Breast epithelium (tissue), 4 donors: ENCODE measurements at places on chromosomes 2 and 18. TPM values are rescaled to one million over a fixed set of nuclear protein-coding genes. Genes with fewer than 3 reads are reported as not detected.

The SERPINB13 gene
- not detected for total RNA-seq

The GYPC gene
- total RNA-seq = 181 TPM

The CFC1B gene
- total RNA-seq = not detected

The PLGLB2 gene
- total RNA-seq = 5.6 TPM

The MFSD2B gene
- total RNA-seq = not detected

The AMMECR1L gene
- 14.4 TPM for total RNA-seq

The BMP10 gene
- not detected for total RNA-seq

The ZNF892 gene
- 3.7 TPM for total RNA-seq

The RFX8 gene
- total RNA-seq = 0.96 TPM

The SLC8A1 gene
- 8.2 TPM for total RNA-seq

The CHRNG gene
- not detected for total RNA-seq

The MROH2A gene
- total RNA-seq = not detected

- no peaks in the 10 kb centered on the region for H3K36me3 ChIP-seq
- H3K4me3 ChIP-seq = no peak overlapping the region
- no peak for DNase-seq
- no peaks in the 10 kb centered on the region for H3K4me1 ChIP-seq
- no peaks in the 10 kb centered on the region for H3K27me3 ChIP-seq
Observed at GRCh38 chr2:181174611-181175580, 194.5 kb downstream of the UBE2E3 start.

- no peak overlapping the region for H3K27ac ChIP-seq
- DNase-seq = no peak
- no peak overlapping the region for H3K4me3 ChIP-seq
Observed at GRCh38 chr2:938181-939005, 12.3 kb upstream of the SNTG2 start.

DNA sequence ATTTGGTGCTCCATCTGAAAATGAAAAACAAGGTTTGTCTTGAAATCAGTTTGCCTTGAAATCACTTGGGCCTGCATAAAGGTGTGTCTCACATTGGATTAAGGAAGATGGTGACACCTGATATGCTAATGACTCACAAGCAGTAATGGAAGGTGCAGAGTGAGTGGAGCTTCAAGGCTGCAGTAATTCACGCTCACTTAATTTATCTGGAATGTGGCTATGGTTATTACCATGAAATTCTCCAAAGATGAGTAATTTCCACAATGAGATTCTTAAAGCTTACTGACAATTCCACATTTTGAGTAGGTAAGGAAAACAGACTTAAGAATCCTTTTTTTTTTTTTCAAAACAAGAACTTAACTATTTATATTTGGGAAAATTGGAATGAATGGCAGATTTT, 156.8 kb downstream of the PAX3 start:
- DNase-seq = no peak
- H3K36me3 ChIP-seq = no peaks in the 10 kb centered on the region
- H3K27ac ChIP-seq = no peak overlapping the region
- H3K4me1 ChIP-seq = no peaks in the 10 kb centered on the region

GRCh38 chr2:131521961-131522781, 5.5 kb upstream of the CCDC74A start:
- no peak overlapping the region for H3K27ac ChIP-seq
- no peaks in the 10 kb centered on the region for H3K27me3 ChIP-seq
- H3K36me3 ChIP-seq = no peaks in the 10 kb centered on the region

- no peak for DNase-seq
- H3K4me1 ChIP-seq = no peaks in the 10 kb centered on the region
- no peaks in the 10 kb centered on the region for H3K36me3 ChIP-seq
- no peak overlapping the region for H3K4me3 ChIP-seq
Observed at GRCh38 chr2:19020144-19021099, 338.0 kb downstream of the OSR1 start.

GRCh38 chr2:25977768-25978167, 4.5 kb downstream of the KIF3C start:
- H3K4me1 ChIP-seq = no peaks in the 10 kb centered on the region
- H3K27me3 ChIP-seq = no peaks in the 10 kb centered on the region
- no peak overlapping the region for H3K27ac ChIP-seq
- H3K4me3 ChIP-seq = no peak overlapping the region
- no peak for DNase-seq
- H3K36me3 ChIP-seq = no peaks in the 10 kb centered on the region

DNA sequence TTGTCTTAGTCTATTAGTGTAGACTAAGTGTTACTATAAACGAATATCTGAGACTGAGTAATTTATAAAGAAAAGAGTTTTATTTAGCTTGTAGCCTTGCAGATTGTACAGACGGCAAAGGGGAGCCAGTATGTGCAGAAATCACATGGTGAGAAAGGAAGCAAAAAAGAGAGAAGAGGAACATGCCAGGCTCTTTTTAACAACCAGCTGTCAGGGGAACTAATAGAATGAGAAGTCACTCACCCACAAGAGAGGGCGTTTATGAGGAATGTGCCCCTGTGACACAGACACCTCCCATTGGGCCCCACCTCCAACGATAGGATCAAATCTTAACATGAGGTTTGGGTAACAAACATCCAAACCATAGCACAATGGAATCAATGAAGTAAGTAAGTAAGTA, 20.6 kb upstream of the ZNF804A start:
- H3K4me3 ChIP-seq = no peak overlapping the region
- no peaks in the 10 kb centered on the region for H3K4me1 ChIP-seq
- no peaks in the 10 kb centered on the region for H3K27me3 ChIP-seq
- no peak overlapping the region for H3K27ac ChIP-seq
- no peaks in the 10 kb centered on the region for H3K36me3 ChIP-seq

- peaks cover 13% of the 10 kb centered on the region for H3K4me1 ChIP-seq
- H3K27me3 ChIP-seq = no peaks in the 10 kb centered on the region
- no peaks in the 10 kb centered on the region for H3K36me3 ChIP-seq
- H3K4me3 ChIP-seq = no peak overlapping the region
- no peak for DNase-seq
- H3K27ac ChIP-seq = no peak overlapping the region
Observed at GRCh38 chr2:240581811-240582210, 4.7 kb upstream of the CAPN10 start.

- no peak overlapping the region for H3K27ac ChIP-seq
Observed at GRCh38 chr18:9872823-9873222, 12.9 kb upstream of the TXNDC2 start.

DNA sequence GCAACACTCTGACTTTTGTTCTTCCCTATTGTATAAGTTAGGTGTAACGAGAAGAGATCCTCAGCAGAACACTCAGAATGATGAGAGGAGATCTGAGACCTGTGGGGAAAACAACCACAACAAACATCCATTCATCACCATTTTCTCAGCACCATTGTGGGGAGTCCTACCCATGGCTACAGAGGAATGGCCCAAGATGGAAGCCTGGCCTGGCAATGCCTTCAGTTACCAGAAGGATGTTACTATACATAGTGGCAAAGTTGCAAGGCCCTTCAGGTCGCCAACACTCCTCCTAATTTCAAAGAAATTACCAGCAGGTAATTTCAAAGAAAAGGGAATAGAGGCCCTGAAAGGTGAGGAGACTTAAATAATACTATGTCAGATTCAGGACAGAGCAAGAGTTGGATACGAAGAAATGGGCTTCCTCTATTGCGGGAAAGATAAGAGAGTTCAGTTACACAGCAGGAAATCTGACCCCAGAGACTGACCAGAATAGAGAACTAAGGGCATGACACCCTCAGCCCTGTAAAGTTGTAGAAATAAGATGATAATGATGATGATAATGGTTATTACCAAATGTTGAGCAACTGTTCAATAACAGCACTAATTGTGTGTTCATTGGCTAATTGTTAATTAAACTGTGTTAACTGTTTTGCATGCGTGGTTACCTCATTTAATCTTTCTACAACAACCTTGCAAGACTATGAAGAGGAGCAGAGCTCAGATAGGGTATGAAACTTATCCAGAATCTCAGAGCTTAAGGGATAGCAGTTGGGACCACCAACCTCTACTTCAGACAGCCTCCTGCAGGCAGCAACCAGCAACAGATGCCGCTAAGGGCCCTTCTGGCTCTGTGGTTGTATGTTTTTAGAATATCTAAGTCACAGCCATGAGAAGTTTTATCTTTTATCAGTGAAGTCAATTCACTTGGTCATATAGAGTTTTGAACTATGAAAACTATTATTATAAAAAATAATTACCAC, 37.5 kb downstream of the DHRS9 start:
- no peaks in the 10 kb centered on the region for H3K36me3 ChIP-seq
- no peaks in the 10 kb centered on the region for H3K4me1 ChIP-seq
- H3K27ac ChIP-seq = no peak overlapping the region

- H3K4me3 ChIP-seq = peak overlapping the region; percentile 62
- peak overlapping the region; percentile 89 for H3K27ac ChIP-seq
- H3K36me3 ChIP-seq = no peaks in the 10 kb centered on the region
- no peaks in the 10 kb centered on the region for H3K27me3 ChIP-seq
Observed at GRCh38 chr2:241009601-241010530, 11.4 kb downstream of the SNED1 start.

DNA sequence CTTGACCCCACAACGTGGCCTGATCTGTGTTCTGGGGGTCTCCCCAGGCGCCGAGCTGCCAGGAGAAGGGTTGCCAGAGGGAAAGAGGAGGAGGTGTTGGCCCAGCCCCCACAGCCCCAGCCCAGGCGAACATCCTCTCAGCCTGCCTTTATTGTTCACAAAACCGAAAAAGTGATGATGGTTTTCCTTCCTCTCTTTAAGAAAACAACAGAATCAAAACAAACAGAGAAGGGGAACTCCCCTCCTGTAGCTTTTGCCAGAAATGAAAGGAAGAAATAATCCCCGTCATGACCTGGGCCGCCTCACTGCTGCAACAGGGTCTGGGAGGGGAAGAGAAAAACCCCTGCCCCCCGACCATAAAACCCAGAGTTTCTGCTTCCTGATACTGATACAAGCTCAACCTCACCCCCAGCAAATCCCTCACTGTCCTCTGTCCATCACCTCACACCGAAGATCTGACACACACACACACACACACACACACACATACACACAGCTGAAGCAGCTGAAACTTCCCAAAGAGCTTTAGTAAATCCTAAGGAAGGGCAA, 52.0 kb downstream of the ZFP36L2 start:
- peaks cover 4% of the 10 kb centered on the region for H3K4me1 ChIP-seq
- no peak for DNase-seq
- H3K36me3 ChIP-seq = no peaks in the 10 kb centered on the region
- H3K27ac ChIP-seq = peak overlapping the region; percentile 73
- no peak overlapping the region for H3K4me3 ChIP-seq

DNA sequence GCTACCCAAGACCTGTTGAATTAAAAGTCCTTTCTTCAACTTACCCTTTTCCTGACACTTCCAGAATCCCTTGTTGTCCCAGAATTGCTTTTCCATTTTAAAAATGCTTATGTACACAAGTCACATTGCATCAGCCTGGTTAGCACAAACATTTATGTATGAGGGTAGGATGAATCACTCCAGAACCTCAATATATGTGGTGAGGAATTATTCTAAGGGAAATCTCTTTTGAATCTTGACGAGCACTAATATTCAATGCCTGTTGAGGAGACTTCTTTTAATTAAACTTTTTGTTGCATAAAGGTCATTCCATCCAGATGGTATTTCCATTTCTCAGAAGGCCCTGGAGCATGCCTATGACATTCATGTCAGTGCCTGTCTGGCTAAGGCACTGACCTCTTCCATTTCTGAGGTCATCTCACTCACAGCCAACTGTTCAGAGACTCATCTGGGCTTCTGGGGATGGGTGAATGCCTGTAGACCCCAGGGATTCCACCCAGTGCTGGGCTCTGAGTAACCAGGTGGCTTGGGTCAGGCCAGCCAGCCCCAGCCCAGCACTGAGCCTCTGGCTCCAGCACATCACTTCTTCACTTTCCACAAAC, 28.2 kb downstream of the ACMSD start:
- H3K4me3 ChIP-seq = no peak overlapping the region
- H3K27ac ChIP-seq = no peak overlapping the region
- no peaks in the 10 kb centered on the region for H3K4me1 ChIP-seq
- H3K36me3 ChIP-seq = no peaks in the 10 kb centered on the region
- H3K27me3 ChIP-seq = no peaks in the 10 kb centered on the region
- no peak for DNase-seq

DNA sequence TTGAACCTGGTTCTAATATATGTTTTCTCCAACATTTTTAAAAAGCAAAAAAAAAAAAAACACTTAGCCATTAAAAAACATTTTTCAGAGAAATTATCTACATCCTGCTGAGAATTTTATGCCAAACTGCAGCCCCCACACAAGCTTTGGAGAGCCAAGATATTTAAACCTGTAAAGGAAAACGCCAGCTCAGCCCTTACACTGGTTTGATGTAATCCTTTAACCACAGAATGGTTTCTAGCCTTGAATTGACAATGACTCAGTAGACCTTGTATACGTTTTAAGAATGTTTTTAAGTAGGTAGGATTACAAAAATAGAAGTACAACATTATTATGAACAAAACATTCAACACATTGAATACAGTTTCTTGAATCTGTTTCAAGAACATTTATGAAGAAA, 113.6 kb downstream of the BABAM2 start:
- H3K36me3 ChIP-seq = no peaks in the 10 kb centered on the region
- H3K4me3 ChIP-seq = no peak overlapping the region
- no peak overlapping the region for H3K27ac ChIP-seq

- peak; percentile 35 for DNase-seq
- H3K27me3 ChIP-seq = no peaks in the 10 kb centered on the region
- H3K4me1 ChIP-seq = no peaks in the 10 kb centered on the region
- no peak overlapping the region for H3K27ac ChIP-seq
Observed at GRCh38 chr2:95342556-95343320, 45.6 kb downstream of the KCNIP3 start.

GRCh38 chr2:10332402-10333246, 29.9 kb downstream of the HPCAL1 start:
- no peak overlapping the region for H3K27ac ChIP-seq
- DNase-seq = peak; percentile 39
- H3K4me1 ChIP-seq = no peaks in the 10 kb centered on the region
- no peak overlapping the region for H3K4me3 ChIP-seq

DNA sequence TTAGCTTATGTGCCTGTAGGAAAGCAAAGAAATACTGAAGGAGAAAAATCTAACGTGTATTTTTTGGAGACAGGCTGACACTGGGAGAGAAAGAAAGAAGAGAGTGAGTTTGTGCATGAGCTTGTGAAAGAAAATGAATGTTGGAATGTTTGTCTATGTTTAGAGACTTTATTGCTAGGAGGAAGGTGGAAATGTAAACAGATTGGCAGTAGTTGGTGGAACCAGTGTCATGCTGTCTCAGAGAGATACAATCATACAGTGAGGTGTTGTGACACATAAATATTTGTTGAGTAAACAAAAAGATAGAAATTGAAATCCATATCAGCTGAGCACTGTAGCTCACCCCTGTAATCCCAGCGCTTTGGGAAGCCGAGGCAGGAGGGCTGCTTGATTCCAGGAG, 222.2 kb upstream of the MEIS1 start:
- H3K27ac ChIP-seq = no peak overlapping the region
- no peaks in the 10 kb centered on the region for H3K27me3 ChIP-seq
- no peaks in the 10 kb centered on the region for H3K4me1 ChIP-seq
- H3K36me3 ChIP-seq = no peaks in the 10 kb centered on the region
- H3K4me3 ChIP-seq = no peak overlapping the region

- no peaks in the 10 kb centered on the region for H3K36me3 ChIP-seq
- H3K4me3 ChIP-seq = no peak overlapping the region
- no peaks in the 10 kb centered on the region for H3K4me1 ChIP-seq
- H3K27me3 ChIP-seq = no peaks in the 10 kb centered on the region
- H3K27ac ChIP-seq = no peak overlapping the region
Observed at GRCh38 chr2:235954888-235955480, 213.2 kb downstream of the GBX2 start.
